ENCODE measurements at places on chromosomes 3 and 15. TPM values are rescaled to one million over a fixed set of nuclear protein-coding genes. Genes with fewer than 3 reads are reported as not detected.

Gene SLC2A2
- 1.5 TPM for total RNA-seq

Gene NOP10
- total RNA-seq = 139 TPM

Gene EXD1
- total RNA-seq = not detected

DNA sequence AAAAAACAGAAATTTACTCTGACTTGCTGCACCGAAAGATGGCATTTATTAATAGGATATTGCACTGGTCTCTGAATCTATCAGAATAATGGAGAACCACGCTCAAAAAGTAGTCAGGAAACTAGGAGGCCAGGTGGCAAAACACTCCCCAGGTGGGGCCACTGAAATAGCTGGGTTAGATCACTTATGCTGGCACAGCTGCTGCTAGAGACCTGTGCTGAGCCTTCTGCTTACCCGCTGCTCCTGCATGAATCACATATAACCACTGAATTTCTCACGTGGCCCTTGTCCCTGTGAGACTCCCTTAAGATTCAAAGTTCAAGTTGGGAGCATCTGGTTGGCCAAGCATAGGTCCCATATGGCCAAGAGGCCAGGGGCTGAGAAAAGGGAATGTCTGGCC lies 66.0 kb upstream of the OXTR start:
- no peaks in the 10 kb centered on the region for H3K36me3 ChIP-seq
- H3K27me3 ChIP-seq = no peaks in the 10 kb centered on the region
- H3K27ac ChIP-seq = no peak overlapping the region
- DNase-seq = no peak
- no peak overlapping the region for H3K4me3 ChIP-seq
- H3K4me1 ChIP-seq = no peaks in the 10 kb centered on the region

- H3K4me1 ChIP-seq = peaks cover 16% of the 10 kb centered on the region
- H3K27me3 ChIP-seq = peaks cover 28% of the 10 kb centered on the region
- H3K36me3 ChIP-seq = no peaks in the 10 kb centered on the region
- no peak overlapping the region for H3K27ac ChIP-seq
- H3K4me3 ChIP-seq = no peak overlapping the region
Observed at GRCh38 chr15:58536414-58536813, 104.6 kb downstream of the LIPC start.

DNA sequence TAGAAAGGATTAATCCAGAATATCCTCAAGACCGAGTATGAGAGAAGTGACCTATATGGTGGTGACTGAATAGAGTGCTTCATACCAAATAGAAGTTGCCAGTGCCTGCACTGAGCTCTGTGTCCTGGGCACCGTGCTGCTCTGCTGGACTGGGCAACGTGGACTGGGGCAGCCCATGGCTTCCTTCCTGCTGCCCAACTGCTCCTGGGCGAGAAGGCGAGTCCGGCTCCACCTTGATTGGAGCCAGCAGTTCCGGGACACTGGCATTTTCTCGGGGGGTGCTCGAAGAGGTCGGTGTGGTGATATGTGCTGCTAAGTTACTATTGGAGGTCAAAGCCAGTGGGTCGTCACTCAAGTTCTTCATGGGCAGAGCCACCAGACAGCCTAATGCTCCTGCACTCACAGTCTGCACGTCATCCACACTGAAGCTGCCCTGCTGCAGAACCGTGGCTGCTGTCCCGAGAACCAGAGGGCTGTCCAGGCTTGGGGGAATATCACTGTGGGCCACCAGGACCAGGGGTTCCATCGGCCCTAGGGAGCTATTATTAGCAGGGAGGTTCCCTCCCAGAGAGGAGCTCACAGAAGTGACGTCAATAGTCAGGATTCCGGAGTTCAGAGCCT lies 14.1 kb downstream of the ZXDC start:
- no peak for DNase-seq
- H3K27ac ChIP-seq = no peak overlapping the region
- H3K27me3 ChIP-seq = no peaks in the 10 kb centered on the region
- H3K4me3 ChIP-seq = no peak overlapping the region
- H3K36me3 ChIP-seq = peaks cover 31% of the 10 kb centered on the region

Data from progenitor cell of endocrine pancreas (in vitro differentiated cells).